Activated CD4-positive, alpha-beta T cell treated with anti-CD3 and anti-CD28 coated beads, Interleukin-2, amount 50 U/mL, for 4 hours (primary cell): ENCODE measurements at places on chromosomes 3 and 15.

DNA sequence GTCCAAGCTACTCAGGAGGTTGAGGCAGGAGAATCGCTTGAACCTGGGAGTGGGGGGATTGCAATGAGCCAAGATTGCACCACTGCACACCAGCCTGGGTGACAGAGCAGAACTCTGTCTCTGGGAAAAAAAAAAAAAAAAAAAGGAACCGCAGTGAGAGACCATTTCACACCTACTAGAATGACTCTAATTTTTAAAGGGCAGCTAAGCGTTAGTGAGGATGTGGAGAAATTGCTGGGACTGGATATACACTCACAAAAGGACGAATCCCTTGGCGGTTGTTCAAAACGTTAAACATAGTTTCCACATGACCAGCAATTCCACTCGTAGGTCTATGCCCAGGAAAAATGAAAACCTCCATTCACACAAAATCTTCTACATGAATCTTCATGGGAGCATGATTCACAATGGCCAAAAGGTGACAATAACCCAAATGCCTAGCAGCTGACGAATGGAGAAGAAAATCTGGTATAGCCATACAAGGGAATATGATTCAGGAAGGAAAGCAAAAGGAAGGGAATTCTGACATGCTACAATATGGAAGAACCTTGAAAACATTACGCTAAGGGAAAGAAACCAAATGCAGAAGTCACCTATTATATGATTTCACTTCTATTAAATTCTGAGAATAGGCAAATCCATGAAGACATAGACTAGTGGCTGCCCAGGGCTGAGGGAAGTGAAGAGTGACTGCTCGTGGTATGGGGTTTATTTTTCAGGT, 127.0 kb downstream of the CHSY1 start:
- no peak for DNase-seq

GRCh38 chr3:74845081-74845480, 230.6 kb upstream of the CNTN3 start:
- DNase-seq, result no peak

GRCh38 chr3:13072600-13073325, 466 bp downstream of the IQSEC1 start:
- no peak for DNase-seq

GRCh38 chr3:22013641-22014040, 262.6 kb upstream of the ZNF385D start:
- no peak for DNase-seq

DNA sequence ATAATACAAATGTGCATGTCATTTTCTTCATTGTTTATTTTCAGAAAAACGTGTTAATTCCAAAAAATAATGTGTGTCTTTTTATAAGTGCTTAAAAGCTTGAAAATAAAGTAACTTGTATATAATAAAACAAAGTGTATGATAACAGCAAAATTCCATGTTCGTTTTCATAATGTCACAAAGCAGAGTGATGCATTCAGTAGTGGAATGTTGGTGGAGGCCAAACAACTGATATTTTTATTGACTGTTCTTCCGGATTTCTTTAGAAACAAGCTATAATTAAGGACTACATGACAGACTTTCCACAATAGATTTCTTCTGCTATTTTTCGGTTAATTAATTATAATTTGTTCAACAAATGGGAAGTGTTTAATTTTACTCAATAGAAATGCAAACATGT, 412.7 kb downstream of the GABRG3 start:
- DNase-seq, result no peak

- DNase-seq, result no peak
These were observed 18.9 kb downstream of the PHC3 start for GRCh38 chr3:170162630-170163029.

GRCh38 chr3:70244422-70244821, 68.0 kb downstream of the MDFIC2 start:
- DNase-seq, result no peak

GRCh38 chr3:189365609-189366564, 194.1 kb downstream of the TPRG1 start:
- no peak for DNase-seq

GRCh38 chr3:178966299-178967176, 105.1 kb downstream of the ZMAT3 start:
- no peak for DNase-seq

GRCh38 chr15:96160269-96160668, 170.2 kb upstream of the NR2F2 start:
- no peak for DNase-seq

GRCh38 chr3:159635047-159635641, 353.5 kb upstream of the IL12A start:
- no peak for DNase-seq

GRCh38 chr3:172062761-172063160, 23.4 kb downstream of the FNDC3B start:
- no peak for DNase-seq

GRCh38 chr3:49121132-49121736, 611 bp upstream of the USP19 start:
- DNase-seq, result no peak

DNA sequence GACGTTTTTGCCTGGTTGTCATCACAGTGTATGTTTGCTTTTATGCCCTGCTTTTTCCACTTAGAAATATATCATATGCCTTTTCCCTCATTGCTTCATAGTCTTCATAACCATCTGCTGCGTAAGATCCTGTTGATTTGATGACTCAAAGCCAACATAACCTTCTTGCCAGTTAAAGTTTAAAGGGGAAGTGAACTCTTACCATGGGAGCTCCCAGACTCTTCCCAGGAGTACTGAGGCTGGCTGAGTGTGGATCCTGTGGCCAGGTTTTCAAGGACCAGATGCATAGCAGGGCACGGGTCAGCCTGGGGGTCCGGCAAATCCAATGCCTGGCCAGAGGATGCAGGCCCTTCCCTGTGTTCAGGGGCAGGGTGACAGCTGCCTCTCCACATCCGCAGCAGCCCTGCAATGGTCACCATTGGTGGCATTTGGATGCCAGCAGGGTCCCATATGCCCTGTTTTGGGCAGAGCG, 42.0 kb upstream of the SACM1L start:
- DNase-seq, result no peak

DNA sequence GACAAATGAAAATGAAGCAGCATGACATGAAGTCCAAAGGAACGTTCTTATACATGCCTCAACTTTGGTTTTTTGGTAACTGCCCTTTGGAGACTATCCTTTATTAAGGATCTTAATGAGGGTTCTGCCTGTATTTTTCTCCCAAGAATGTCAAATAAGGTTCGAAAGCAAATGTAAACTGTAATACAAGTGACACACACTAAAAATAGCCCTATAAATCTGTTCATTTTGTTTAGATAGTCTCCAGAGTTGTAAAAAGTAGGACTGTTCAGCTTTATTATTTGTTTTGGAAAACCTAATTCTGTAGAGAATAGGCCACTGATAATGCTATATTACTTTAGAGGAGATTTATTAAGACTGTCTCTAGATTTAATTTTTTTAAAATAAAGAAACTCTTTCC, 80.5 kb upstream of the CDIN1 start:
- DNase-seq, result no peak

DNA sequence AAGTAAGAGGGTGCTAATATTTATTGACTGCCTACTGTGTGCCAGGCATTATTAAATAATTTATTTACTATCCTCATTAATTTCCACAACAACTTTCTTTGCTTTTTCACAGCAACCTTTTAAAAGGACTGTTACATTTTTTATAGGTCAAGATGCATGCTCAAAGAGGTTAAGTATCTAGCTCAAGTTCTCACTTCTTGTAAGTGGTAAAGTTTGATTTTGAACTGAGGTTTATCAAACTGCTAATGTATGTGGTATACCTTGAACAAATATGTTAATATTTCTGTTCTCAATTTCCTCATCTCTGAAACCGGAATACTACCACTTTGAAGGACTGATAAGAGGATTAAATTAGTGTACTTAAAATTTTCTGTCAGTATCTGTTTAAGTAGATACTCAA, 183.3 kb downstream of the AKAP13 start:
- no peak for DNase-seq

DNA sequence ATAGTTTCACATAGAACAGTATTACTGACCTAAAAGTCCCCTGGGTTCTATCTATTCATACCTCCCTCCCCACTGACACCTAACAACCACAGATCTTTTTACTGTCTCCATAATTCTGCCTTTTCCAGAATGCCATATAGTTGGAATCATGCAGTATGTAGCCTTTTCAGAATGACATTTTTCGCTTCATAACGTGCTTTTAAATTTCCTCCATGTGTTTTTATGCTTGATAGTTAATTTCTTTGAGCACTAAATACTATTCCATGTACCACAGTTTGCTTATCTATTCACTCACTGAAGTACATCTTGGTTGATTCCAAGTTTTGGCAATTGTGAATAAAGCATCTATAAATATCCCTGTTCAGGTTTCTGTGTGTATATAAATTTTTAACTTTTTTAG, 77.7 kb upstream of the GPR149 start:
- no peak for DNase-seq
